ENCODE measurements at places on chromosomes 1 and 21.

DNA sequence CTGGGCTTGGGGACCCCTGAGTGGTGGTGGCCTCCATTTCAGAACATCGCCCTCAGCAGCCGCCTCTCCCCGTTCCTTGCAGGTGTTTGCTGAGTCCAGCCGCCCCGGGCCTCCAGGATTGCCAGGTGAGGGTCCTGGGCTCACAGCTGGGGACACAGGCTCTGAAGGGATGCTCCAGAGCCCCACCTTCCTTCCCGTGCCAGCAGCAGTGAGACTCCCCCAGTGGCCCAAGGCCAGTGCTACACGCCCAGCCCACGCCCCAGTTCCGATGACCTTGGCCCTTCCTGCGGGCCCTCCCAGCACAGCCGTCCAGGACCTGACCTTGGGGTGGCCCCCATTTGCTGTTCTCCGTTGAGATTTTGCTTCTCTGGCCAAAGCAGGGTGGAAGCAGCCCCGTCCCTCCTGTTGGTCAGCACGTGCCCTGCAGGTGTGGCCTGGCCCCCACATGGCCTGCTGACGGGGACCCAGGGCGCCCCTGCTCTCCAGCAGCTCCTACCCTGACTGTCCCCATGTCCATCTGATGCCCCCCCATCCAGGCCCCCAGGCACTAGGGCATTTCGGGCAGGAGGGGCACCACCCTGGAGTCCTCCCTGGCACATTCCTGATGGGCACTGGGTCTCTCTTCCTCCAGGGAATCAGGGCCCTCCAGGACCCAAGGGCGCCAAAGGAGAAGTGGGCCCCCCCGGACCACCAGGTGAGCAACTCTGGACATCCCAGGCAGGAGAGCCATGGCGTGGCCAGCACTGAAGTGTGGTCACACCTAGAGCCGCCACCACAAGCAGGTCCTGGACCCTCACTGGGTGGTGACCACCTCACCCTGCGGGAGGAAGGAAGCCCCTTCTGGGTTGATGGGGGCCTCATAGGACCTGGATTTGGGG is 45.0 kb downstream of the SLC19A1 start:
- no peak for DNase-seq

- no peak for DNase-seq
Observed at GRCh38 chr21:35342440-35342839, 293.3 kb upstream of the RUNX1 start.

GRCh38 chr21:14284481-14284880 is 68.5 kb downstream of the RBM11 start:
- no peak for DNase-seq

DNA sequence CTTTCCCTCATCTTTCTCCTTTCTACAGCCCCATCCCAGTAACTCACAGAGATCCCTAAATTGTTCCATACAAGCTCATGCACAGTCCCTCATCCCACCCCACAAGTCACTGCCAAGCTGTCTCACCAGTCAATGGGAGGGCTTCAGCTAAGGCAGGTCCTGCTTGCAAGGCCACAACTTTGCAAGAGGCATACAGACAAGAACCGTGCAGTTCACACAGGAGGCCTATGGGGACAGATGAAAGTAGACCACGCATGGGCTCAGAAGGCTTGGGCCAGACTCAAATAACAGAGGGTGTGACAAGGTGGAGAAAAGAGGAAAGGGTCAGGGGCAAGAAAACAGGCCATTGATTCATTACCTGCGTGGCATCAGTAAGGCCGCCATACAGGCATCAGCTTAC is 15.1 kb downstream of the RGS8 start:
- no peak for DNase-seq

GRCh38 chr1:27377760-27378495 is 3.3 kb upstream of the FCN3 start:
- no peak for DNase-seq
